ENCODE measurements at places on chromosomes 5 and 9.

GRCh38 chr9:113875459-113876150, 504 bp upstream of the ZNF618 start:
- H3K36me3 ChIP-seq = no peaks in the 10 kb centered on the region
- DNase-seq = peak; percentile 29
- H3K4me3 ChIP-seq = peak overlapping the region; percentile 64
- no peak overlapping the region for H3K27ac ChIP-seq
- H3K4me1 ChIP-seq = peaks cover 48% of the 10 kb centered on the region
- H3K27me3 ChIP-seq = peaks cover 15% of the 10 kb centered on the region

- peaks cover 10% of the 10 kb centered on the region for H3K4me1 ChIP-seq
- no peaks in the 10 kb centered on the region for H3K36me3 ChIP-seq
- H3K27ac ChIP-seq = no peak overlapping the region
- DNase-seq = no peak
- peaks cover 30% of the 10 kb centered on the region for H3K27me3 ChIP-seq
- H3K4me3 ChIP-seq = no peak overlapping the region
Measured at GRCh38 chr9:129262261-129262660, 84.2 kb upstream of the IER5L start.

DNA sequence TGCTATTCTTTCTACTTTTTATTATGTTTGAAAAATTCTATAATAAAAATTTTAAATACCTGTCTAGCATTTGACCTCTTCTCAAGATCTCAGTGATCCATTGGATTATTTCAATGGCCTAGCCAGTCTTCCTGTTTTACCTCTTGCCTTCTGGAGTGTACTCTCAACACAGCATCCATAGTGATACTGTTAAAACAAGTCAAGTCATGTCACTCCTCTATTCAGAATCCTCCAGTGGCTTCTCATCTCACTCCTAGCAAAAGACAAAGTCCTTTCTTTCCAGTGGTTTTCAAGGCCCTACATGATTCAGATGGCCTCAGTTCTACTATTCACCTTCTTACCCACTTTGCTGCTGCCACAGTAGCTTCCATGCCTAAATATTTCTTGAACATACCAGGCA, 1.8 kb downstream of the MARVELD2 start:
- no peaks in the 10 kb centered on the region for H3K27me3 ChIP-seq
- H3K36me3 ChIP-seq = peaks cover 8% of the 10 kb centered on the region
- H3K27ac ChIP-seq = no peak overlapping the region
- peaks cover 11% of the 10 kb centered on the region for H3K4me1 ChIP-seq

GRCh38 chr9:37937366-37937765, 33.4 kb upstream of the SLC25A51 start:
- H3K4me3 ChIP-seq = no peak overlapping the region
- no peaks in the 10 kb centered on the region for H3K36me3 ChIP-seq
- DNase-seq = no peak
- H3K4me1 ChIP-seq = no peaks in the 10 kb centered on the region

GRCh38 chr9:90308691-90309090, 333.9 kb downstream of the DIRAS2 start:
- H3K4me3 ChIP-seq = no peak overlapping the region
- H3K27ac ChIP-seq = no peak overlapping the region
- H3K4me1 ChIP-seq = no peaks in the 10 kb centered on the region
- no peak for DNase-seq
- H3K27me3 ChIP-seq = no peaks in the 10 kb centered on the region
- H3K36me3 ChIP-seq = no peaks in the 10 kb centered on the region

DNA sequence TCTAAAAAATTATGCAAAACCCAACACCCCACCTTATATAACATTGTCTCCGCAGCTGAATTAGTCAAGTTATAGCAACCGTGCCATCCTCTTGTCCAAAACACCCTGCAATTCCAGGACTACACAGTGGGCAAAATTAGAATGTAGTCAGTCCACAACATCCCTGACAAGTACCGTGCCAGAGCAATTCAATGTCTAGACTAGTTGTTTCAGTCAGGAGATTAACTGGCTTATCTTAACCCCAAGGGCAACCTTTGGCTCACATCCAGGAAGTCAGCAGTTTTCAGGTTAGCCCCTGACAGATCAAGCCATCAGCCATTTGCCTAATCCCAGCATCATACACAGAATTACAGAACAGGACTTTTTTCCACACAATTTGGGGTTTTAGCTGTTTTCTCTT, 240.8 kb upstream of the TMEM161B start:
- no peak for DNase-seq
- no peaks in the 10 kb centered on the region for H3K36me3 ChIP-seq
- no peak overlapping the region for H3K27ac ChIP-seq
- H3K4me1 ChIP-seq = no peaks in the 10 kb centered on the region
- H3K4me3 ChIP-seq = no peak overlapping the region
